T-helper 1 cell (primary cell): ENCODE measurements at places on chromosomes 1 and 21.

DNA sequence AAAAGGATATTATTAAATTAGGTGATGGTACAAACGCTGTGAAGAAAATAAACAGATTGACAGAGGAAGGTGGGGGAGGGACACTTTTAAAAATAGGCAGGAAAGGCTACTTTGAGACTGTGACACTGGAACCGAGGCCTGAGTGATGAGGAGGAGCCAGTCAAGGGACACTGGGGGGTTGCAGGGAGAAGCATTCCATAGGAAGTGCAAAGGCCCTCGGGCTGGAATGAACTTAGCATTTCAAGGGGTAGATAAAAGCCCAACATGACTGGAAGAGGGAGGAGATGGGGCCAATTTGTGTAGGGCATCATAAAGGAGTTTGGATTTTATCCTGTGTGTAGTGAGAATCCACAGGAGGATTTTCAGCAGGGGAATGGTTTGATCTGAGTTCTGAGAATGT is 15.9 kb downstream of the C1orf94 start:
- no peak for DNase-seq

DNA sequence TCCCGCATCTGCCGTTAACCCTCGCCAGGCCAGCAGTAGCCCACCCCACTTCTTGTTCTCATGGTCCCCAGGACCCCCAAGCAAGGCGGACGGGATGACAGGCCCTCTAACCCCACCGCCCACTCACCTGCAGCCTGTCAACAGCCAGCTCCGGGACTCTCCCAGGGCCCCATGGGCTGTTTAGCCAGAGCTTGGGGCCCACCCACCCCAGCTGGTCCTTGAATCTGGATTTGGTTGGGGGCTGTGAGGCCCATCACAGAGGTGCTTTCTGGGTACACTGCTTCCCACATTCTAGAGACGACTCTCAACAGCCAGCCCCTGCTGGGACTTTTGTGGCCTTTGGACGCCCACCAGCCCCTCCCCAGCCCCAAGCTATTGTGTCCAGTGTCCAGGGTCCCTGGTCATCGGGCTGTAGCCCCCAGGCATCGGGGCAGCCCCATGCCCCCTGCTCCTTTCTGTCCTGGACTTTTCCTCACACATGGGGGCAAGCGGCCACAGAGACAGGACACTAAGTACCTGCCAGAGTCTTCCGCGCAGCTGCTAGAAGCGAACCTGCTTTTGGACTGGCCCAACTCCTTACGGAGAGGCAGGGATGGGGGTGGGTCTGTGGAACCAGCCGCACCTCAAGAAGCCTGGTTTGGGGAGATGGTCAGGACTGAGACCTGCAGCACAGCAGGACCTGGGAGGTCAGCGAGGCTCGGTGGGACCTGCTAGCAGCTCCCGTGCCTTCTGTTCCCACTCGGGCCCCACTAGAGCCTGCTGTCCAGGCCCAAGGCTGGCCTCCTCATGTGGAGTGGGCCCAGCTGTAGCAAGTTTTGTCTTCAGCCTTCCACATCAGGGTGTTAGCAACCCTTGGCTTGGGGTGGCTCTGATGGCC is 208.1 kb upstream of the VAMP3 start:
- DNase-seq = no peak

DNA sequence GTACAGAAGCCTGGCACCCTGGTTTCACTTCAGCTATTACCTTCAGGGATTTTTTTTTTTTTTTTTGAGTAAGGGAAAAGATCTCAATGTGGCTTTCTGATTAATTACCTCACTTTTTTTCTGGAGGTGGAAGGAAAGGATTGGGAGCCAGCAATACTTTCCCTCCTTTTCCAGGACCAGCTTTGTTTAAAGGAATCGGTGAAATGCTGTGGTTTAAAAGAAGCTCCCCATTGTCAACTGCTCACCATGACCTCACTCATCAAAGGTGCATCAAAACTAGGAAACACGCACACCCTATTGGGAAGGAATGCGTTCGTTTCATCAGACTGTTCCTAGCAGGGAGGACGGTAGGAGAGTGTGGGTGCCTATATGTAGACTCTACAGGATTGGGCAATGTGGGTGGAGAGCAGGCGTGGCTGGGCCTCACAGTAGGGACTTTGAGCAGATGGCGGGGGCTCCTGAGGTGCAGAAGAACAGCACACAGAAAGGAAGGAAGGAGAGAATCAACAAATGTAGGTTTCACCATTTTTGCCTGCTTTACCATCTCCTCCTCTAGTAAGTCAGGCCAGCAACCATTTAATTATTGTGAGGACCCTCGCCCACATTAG is 13.0 kb downstream of the PHGDH start:
- DNase-seq = no peak

GRCh38 chr21:31180256-31181081 is 142.2 kb upstream of the KRTAP19-8 start:
- no peak for DNase-seq

DNA sequence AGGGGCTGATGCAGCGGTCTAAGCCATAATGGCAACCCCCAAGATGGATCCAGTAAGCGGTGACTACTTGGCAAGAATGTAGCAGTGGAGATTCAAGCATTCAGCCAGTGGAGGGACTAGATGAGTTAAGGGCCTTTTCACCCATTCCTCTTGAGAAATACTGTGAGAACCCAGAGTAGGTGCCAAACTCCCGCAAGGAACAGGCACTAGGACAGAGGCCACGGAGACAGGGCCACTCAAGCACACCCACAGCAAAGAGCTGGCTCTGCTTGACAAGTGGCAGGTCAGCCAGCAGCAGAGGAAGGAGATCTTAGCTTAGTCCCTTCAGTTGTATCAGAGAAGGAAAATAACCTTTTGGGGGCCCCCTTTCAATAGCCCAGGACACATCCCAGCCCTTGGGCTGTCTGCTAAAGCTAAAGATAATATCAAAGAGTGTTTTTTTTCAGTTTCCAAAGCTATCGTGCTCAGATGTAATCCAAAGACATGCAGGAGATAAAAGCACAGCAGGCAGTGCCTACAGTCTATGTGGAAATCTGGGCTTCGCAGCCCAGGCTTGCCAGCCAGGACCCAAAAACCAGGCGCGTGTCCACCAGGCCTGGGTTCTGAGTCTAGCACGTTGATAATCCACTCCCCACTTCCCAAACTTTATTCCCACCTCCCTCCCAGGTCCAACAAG is 62.0 kb upstream of the GOLT1A start:
- DNase-seq = no peak

DNA sequence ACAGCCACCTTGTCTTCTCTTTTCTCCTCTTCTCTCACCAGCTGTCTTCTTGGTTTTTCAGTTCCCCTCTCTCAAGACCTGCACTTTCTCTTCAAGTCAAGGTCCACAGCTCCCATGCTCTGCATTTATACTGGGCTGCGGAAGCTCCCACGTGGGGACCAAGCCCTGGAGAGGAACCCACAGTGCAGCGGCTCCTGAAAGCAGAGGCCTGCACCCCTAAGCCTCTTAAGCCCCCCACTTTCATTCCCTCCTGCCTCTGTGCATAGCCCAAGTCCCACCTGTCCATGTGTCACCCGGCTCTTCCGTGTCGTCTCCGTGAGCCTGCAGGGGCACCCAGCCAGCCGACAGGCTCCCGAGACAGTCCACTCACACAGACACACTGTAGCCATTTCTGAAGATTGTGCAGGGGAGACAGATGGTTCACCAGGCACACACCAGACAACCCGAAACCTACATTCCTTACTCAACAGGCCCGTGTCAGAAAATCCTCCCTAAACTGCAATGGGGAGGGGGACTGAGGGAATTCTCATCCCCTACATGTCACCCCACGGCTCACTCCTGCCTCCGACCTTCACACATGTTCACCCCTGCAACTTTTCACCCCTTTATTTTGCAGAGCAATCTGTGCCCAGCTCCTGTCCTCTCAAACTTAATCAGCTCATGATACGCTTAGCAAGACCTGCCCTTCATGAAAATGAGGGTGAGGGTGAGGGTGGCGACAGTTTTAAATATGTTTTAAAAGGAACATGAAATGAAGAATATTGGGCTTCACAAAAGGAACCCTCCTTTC is 6.3 kb downstream of the MX2 start:
- DNase-seq = no peak

- DNase-seq = no peak
Observed at GRCh38 chr1:226754793-226755533, 15.9 kb upstream of the ITPKB start.

DNA sequence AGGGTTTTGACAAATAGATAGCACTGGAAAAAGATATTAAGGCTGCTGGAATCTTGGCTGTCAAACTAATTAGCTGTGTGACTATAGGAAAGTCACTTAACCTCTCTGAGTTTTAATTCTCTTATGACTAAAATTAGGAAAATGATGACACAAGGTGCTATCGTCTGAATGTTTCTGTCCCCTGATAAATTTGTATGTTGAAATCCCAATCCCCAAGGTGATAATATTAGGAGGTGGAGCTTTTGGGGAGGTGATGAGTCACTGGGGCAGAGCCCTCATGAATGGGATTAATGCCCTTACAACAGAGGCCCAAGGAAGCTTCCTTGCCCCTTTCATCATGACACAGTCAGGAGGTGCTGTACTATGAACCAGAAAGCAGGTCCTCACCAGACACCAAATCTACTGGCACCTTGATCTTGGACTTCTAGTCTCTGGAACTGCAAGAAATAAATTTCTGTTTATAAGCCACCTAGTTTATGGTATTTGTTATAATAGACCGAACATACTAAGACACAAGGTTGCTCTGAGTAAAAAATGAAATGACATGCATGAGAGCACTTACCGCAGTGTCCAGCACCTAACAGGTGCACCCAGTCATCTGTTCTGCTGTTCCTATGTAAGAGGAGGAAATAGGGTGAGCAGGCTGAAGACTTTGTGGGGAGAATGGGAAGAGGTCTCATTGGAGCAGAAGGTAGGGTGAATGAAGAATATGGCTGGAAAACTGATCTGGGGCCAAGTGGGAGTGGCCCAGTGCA is 26.3 kb upstream of the DISP1 start:
- no peak for DNase-seq

GRCh38 chr1:245591346-245592188 is 436.8 kb downstream of the KIF26B start:
- no peak for DNase-seq

- DNase-seq = no peak
Observed at GRCh38 chr1:242534753-242535152, 10.3 kb upstream of the PLD5 start.

DNA sequence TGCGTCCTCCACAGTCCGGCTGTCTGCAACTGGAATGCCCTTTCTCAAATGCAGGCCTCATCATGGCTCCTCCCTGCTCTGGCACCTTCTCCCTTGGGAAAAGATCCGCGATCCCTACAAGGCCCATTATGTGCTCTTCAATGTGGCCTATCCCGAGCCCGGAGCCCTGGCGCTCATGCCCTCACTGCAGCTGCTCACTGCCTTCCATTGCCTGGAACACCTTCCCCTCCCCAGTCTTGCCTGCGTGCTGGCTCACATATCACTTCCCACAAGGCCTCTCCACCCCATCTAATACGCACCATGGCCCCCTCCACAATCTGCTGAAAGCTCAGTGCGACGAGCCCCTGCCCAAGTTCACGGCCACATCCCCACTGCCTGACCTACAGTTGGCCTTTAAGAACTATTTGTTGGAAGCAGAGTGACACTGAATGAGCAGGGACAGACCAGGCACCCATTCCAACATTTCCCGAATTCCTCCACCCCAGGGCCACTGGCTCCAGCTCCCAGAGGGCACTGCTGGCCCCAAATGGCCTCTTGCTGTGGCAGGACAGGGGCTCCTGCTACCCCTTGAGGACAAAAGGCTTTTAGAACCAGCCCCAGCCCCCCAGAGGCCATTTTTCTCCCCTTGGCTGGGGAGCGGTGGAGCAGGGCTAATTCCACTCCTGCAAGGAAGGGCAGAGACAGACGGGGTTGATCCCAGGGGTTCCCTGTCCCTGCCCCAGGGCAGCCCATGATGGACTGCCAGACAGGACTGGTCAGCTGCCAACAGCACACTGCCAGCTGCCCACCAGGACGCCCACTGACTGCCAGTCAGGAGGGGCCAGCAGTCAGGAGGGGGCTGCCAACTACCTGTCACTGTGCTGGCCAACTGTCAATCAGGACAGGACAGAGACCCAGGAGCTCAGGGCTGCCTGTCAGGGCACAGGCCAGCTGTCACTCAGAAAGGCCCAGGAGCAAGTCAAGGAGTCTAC is 64.8 kb downstream of the DHRS3 start:
- no peak for DNase-seq

- DNase-seq = no peak
Observed at GRCh38 chr1:152111515-152111968, 3.7 kb downstream of the TCHH start.

DNA sequence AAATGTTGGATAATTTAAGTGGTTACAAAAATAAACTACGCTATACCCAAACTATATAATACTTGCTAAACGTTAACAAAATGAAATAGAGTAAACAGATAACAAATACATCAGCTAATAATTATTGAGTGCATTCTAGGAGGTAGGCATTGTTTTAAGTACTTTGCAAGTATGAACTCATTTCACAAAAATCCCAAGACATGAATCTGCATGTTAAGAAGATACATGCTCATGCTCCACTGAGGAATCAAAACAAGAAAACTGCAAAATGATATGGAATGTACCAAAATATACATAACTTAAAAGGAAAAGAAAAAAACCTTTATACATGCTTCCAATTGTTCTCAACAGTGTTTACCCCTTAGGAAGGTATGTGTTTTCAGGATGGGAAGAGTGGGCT is 2.5 kb downstream of the FRRS1 start:
- no peak for DNase-seq

GRCh38 chr1:235998812-235999211 is 66.1 kb downstream of the NID1 start:
- no peak for DNase-seq

- DNase-seq = no peak
Observed at GRCh38 chr1:21314743-21315396, 24.6 kb upstream of the ECE1 start.

- DNase-seq = no peak
Observed at GRCh38 chr1:202578565-202578964, 131.7 kb downstream of the SYT2 start.

DNA sequence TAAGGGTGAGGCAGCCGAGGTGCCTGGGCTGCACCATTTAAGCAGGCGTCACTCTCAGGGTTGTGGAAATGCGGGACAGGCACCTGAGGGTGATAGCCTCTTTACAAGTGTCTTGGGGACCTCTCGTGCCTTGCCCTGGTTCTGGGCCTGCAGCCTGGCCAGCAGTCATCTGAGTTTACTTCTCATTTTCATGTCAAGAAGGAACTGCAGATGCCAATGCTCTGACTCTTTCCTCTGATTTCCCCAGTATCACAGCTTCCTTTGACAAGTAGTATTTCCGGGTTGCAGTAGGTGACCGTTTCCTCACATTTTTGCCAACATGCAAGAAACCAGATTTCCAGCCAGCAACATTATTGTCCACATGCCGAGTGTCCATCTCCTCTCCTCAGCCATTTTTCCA is 286.9 kb downstream of the DISC1 start:
- no peak for DNase-seq

DNA sequence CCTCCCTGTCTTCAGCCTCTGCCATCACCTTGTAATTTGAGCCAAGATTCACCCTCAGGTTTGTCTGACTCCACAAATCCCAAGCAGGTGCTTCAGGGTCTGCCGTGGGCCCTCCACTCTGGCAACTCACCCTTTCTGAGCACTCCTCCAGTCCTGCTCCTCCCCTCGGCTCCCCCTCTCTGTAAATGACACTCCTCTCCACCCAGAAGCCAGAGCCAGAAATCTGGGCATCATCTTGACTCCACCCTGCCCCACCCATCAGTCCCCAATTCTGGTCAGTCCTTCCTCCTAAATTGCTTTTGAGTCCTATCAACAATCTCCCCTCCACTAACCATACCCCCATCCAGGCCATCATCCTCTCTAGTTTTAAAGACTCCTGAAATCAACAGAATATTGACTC is 40.5 kb downstream of the RCSD1 start:
- DNase-seq = no peak
